Activated CD8-positive, alpha-beta memory T cell treated with anti-CD3 and anti-CD28 coated beads for 4 hours (primary cell): ENCODE measurements at places on chromosomes 7 and 10.

- no peak for DNase-seq
Measured at GRCh38 chr7:2069472-2069860, 163.3 kb downstream of the MAD1L1 start.

DNA sequence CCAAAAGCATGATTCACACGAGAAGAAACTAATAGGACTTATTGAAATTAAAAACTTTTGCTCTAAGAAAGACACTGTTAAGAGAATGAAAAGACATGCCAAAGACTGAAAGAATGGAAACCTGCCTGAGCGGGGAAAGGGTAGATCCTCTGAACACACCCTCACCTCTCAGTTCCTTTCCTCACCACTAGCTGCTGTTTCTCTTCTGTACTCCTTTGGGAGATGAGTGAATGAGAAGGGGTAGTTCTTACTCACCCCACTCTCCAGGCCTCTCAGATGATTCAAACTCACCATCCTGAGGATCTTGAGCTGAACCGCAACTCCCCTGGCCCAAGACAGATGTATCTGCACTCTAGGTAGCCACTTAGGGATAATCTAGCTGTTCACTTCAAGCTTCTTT, 41.9 kb downstream of the IQUB start:
- no peak for DNase-seq

DNA sequence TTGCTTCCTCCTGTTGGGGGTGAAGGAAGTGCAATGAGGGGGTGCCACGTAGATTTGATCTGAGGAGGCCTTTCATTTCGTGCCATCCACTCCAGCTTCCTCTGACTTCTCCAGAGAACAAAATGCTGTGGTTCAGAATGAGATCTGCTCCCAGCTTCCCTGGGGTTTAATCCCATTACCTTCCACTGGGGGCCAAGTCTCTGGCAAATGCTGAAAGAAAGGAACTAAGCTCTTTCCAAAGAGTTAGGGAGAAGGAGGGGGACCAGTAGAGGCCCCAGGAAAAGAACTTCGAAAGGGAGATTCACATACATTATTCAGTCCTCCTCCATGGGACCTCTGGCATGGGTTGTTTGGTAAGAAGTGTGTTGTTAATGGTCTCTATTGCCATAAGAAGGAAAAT, 727.0 kb downstream of the TYW1 start:
- DNase-seq = no peak

DNA sequence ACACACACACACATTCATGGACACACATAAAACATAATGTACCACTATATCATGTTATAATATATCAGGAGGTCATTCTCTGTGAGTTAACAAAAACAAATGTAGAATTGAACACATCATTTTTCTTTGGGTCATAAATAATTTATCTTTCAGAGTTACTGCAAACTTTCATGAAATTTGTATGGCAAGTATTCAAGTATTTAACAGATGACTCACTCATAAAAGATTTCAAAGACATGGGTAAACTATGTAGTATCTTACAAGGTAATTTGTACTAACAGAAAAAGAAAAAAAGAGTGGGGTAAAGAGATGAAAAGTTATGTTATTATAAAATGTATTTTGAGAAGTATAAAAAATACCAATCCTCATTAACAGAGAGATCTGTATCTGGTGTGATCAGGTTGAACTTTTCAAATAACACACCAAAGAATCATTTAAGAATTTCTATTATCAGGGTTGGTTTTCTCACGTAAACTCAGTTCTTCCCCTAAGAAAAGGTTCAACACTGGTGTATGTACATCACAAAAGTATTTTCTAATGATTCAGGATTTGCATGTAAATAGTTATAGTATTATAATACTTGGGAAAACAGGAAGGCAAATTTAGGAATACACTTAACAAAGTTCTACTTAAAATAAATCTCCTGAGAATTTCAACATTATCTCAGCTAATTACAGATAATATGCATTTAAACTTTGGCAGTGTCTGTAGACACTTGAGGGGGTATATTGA, 933.1 kb upstream of the LRRN3 start:
- no peak for DNase-seq

- no peak for DNase-seq
Measured at GRCh38 chr7:19117870-19118608, 603 bp upstream of the TWIST1 start.

DNA sequence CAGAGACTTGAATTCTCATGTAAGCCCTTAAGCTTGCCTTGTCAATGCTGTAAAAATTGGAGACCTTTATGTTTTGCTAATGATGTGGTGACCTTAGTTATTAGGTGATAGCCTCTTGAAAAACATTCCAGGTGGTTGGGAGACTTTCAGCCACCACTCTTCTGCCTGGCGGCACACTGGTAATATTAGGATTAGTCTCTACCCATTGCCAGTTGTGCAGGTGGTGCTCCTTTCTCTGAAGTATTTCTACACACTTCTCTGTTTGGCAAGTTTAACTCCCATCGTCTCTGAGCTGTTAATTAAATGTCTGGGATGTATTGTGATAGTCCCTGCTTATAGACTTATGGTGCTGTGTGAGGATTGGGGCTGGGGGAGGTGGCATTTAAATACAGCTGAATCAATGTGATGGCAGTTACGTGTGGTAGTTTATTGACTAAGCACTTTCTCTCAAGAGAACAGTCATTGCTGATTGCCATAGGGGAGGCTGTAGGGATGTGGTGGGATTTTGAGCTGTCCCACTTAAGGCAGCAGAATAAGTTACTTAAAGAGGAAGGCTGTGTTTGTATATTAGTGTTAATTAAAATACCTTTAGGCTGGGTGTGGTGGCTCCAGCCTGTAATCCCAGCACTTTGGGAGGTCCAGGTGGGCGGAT, 61.7 kb downstream of the DAGLB start:
- no peak for DNase-seq

- DNase-seq = no peak
Measured at GRCh38 chr10:113030453-113030852, 80.4 kb downstream of the TCF7L2 start.

DNA sequence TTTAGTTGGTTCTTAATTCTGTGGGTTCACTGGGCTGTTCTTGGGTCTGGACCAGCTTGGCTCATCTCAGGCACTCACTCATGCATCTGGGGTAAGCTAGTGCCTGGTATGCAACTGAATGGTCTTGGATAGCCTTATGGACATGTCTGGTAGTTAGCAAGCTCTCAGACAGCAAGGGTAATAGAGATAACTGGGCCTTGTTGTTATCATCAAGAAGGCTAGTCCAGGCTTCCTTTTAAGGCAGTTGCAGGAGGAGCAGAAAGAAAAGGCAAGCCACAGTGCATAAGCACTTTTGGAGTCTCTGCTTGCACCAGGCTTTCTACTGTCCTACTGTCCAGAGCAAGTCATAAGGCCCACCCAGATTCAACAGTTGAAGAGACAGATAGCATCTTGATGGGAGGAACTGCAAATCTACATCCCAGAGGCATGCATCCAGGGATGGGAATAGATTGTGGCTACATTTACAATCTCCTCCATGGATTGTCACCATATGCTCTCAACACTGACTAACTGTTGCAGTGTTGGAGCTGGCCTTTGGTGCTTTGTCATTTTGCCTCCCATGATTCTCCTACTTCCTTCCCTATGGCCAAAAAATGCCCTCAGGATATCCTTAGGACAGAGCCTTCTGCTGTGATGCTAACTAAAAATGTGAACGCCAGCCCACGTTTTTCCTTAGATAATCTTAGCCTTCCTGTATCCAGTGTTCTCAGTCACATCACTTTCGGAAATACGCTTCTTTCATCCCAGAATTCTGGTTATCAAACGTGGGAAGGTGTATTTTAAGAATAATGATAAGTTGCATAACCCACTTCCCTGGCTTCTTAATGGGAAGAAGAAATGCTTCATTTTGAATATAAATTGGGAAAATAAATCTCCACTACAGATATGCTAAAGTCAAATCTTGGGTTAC, 3.6 kb downstream of the GIMAP4 start:
- no peak for DNase-seq

GRCh38 chr7:156941393-156942182, 7.9 kb upstream of the NOM1 start:
- no peak for DNase-seq

DNA sequence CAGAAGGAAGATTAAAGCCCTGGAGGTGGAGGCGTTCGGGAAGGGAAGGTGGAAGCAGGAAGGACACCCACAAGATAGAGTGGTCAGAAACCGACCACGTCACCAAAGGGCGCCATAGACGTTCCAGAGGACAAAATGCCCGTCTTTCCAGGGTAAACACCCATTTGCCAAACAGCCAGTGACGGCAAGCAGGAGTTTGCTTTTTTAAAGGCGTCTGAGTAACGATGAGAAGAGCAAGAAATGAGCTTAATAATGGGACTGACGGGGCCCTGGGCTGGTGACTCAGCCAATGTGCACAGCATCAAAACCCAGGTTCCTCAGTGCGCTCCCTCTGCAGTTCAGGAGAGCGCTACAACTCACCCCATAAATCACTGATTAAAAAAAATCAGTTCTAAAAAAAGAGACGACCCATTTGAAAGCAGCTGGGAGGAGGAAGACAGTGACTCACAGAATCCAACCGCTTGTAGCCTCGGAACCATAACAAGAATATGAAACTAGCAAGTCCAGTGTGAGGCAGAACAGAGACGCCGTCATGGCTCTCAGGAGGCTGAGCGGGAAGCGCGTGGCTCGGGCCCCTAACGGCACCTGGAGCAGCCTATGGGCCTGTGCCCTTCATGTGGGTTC, 5.9 kb downstream of the DIP2C start:
- DNase-seq = no peak

GRCh38 chr10:86658751-86659150, 4.4 kb downstream of the OPN4 start:
- DNase-seq = no peak

- DNase-seq = no peak
Measured at GRCh38 chr7:85023066-85023712, 163.7 kb downstream of the SEMA3D start.

DNA sequence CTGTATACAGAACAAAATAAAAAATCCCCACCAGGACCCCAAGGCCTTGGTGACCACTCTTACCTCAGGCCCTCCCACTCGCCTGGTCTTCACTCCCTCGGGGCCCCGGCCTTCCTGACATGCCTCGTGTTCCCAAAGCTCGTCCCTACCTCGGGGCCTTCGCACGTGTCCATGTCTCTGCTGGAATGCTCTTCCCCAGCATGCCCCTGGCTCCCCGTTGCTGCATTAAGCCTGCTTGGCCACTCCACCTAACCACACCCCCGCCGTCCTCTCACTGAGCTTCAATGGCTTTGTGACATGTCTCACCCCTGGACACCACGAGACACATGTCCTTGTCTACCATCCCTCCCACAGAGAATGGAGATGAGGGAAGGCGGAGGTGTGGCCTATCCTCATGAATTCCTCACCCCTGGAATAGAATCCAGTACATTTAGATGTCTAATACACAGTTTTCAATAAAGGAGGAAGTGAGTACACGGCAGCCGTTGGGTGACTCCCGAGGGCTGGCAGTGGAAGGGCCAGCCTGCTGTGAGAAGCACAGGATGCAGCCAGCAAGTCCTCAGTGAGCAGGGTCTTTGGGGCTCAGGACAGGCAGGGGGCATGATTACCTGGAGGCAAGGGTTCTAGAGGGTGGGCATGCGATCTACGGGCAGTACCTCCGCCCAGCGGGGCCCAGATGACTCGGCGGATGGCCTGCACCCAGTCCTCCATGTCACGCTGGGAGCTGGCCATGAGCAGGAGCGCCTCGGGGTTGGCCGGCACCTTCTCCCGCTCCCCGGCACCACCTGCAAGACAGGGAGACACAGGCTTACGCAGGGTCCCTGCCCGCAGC, 125.7 kb downstream of the ARHGAP22 start:
- DNase-seq = no peak

DNA sequence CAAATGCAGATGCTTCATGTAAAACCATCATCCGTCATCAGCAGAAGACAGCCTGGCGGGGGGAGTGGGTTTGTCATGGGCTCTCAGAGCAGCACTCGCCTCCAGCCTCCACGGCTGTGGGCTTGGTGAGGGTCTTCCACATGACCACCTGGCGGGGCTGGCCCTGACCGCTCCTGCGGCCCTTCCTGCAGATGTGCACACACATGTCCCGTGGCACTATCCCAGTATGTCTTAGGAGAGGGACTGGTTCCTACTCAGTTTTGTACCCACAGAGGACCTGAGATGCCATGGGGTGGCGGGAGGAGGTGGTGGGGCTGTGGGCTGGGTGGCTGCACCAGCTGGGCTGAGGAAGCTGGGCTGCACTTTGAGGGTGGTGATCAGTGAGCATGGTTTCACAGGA, 4.7 kb downstream of the IDI2 start:
- DNase-seq = no peak

GRCh38 chr7:50353201-50353600, 48.7 kb downstream of the IKZF1 start:
- DNase-seq = no peak

- no peak for DNase-seq
Measured at GRCh38 chr7:108311446-108312168, 144.6 kb downstream of the NRCAM start.

DNA sequence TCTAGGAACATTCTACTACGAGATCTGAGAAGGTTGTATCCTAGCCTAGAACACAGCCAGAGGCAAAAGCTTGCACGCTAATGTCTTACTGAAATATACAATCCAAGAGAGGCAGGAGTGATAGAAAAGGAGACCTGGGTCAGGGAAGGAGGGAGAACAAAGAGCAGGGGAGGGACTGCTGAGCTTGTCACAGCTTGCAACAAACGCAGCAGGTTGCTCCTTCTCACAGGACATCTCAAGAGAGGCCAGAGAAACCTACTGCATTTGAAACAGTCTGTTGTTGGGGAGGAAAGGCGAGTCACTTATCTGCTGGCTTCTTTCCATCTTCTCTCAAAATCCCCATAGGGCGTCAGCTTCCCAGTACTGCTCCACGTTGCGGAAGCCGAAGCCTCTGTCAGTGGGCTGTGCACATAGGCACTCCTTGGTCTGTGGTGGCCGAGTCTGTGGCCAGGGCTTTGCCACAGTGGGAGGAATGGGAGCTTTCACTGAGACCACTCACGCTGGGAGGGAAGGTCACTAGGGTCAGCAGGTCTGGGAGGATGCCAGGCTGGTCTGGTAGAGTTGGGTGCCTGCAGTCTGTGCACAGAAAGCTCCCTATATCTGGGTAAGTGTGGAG, 25.8 kb upstream of the GPNMB start:
- no peak for DNase-seq

DNA sequence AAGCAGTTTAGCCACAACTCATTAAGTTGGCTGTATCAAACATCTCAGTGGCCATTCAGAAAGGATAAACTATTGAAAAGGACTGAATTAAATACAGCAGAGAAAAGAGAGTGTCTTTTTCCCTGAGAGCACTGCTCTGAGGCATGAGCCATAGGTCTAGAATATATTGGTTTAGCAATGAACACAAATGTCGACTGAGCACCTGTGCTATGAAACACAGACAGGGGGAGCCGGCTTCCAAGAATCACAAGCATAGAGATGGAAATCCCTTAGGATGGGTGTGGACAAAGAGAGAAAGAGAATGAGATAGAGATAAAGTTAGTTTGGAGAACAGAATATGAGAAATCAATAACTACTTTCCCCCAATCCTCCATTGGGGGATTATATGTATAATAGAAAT, 54.8 kb downstream of the DGKI start:
- DNase-seq = no peak

GRCh38 chr7:116441534-116441933, 58.0 kb upstream of the CAV2 start:
- DNase-seq = no peak
